ENCODE measurements at places on chromosomes 4 and X.
A peak's percentile ranks its signal among the peaks of the same experiment; 100 is the strongest.

DNA sequence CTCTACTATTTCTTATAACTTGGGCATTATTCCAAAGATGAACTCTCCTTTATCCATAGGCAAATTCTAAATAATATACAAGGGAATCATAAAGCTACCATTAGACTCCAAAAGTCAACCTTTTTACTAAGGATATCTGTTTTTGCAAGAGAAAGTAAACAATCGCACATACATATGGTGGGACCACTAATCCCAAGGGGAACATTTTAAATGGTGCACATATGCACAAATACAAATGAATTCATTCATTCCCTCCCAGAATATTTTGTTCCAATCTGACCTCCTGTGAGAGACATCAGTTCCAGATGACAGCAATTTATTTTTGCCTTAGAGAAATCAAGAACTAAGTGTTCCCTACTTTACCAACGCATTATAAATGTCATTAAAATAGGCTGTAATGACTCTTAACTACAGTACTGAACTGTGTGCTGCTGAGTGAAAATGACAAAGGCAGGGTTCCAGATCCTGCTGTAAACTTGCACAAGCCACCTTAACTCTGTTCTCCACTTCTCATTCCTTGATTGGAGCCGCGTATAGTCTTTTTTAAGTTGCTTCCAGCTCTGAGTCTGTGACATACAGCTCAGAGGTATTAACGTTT, 2.0 kb downstream of the DHX15 start:
- peak; percentile 47 for DNase-seq

GRCh38 chr4:15254236-15254880, 173.5 kb upstream of the C1QTNF7 start:
- DNase-seq = peak; percentile 80

- DNase-seq = no peak
Observed at GRCh38 chr4:22045051-22045630, 96.6 kb upstream of the KCNIP4 start.

GRCh38 chr4:188435381-188435780, 296.1 kb downstream of the TRIML1 start:
- DNase-seq = no peak

- DNase-seq = no peak
Observed at GRCh38 chr4:3821580-3822229, 55.5 kb downstream of the ADRA2C start.

DNA sequence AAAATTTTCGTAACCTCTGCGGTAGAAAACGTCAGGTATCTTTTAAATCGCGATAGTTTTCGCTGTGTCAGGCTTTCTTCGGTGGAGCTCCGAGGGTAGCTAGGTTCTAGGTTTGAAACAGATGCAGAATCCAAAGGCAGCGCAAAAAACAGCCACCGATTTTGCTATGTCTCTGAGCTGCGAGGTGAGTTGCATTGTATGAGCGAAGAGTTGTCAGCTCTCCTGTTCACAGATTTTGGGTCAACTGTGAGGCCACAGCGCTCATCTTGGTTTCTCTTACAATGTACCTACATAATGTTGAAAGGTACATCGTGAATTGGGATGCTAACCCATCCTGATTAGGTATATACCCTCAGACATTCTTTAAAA, 486 bp downstream of the CLCN3 start:
- no peak for DNase-seq

- DNase-seq = no peak
Observed at GRCh38 chr4:138409670-138410069, 167.5 kb upstream of the SLC7A11 start.

DNA sequence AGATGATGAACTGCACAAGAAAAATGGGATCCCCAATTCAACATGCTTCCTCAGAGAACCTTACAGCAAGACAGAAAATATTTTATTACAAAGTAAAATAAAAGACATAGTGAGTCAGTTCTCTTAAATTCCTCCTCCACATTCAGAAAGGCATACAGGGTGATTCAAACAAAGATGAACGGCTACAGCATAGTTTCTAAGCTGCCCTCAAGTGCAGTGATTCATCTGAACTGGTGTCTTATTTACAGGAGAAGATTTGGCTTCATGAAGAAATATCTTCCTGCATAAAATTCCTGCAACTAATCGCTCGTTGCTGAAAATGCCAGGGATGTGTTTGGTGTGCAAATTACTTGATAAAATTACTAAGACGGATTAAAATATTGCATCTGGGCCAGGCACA, 103.6 kb downstream of the PRKX start:
- no peak for DNase-seq

GRCh38 chrX:87140800-87141483, 376.7 kb upstream of the KLHL4 start:
- no peak for DNase-seq

- DNase-seq = no peak
Observed at GRCh38 chr4:79982601-79983322, 90.3 kb downstream of the ANTXR2 start.

- DNase-seq = peak; percentile 69
Observed at GRCh38 chr4:18689308-18690115, 668.0 kb upstream of the LCORL start.

- DNase-seq = peak; percentile 43
Observed at GRCh38 chr4:6681191-6681590, 12.5 kb upstream of the S100P start.

DNA sequence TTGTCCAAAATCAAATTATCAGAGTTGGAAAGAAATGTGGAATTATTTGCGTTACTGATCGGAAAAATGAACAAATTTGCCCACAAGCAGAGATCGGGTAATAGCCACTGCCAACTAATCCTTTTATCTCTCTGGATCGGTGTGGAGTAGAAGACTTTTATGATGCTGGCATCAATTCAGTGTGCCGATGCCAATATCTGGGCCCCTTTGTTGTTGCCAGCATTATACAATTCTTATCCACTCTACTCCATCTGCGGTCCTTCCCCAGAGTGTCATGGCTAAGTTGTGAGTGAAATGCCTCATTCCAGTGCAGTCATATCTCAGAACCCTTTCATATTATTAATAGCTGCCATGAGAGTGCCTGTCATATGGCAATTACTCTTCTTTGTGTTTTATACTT, 660.2 kb downstream of the ADGRL3 start:
- DNase-seq = no peak

DNA sequence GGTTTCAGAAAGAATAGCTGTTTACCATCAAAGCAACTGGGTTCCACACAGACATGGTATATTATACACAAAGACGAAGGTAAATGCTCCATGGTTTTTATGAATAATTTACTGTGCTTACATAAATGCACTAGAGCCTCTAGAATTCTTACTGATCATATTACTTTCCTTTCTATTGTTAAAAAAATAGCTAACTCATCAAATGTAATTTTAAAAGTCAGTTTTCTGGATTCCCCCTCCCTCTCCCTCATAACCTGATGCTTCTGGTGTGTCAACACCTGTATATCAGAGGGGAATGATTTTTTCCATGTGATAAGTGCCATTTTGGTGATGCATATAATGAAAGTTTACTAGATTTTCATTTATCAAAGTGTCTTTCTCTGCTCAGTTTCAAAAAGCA, 31.1 kb upstream of the LEF1 start:
- no peak for DNase-seq

GRCh38 chrX:147570483-147570882, 341.2 kb upstream of the FMR1 start:
- DNase-seq = peak; percentile 1

GRCh38 chr4:101022151-101023024, 324.9 kb downstream of the PPP3CA start:
- no peak for DNase-seq

DNA sequence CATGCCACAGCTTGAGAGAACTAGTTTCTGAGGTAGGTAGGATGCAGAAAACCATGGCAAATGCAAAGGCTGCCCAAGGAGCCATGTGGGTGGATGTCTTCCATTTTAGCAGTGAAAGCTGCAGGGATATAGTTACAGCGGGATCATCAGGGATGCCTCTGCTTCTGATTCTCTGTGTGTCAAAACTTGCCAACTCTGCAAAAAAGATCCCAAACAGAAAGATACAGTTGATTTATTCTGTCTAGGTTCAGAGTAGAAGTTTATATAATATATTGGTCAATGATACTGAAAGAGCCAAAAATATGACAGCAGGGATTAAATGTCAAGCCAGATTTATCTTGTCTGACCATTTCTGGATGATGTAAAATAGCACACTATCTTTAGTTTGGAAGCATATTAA, 42.4 kb upstream of the SFRP2 start:
- no peak for DNase-seq

DNA sequence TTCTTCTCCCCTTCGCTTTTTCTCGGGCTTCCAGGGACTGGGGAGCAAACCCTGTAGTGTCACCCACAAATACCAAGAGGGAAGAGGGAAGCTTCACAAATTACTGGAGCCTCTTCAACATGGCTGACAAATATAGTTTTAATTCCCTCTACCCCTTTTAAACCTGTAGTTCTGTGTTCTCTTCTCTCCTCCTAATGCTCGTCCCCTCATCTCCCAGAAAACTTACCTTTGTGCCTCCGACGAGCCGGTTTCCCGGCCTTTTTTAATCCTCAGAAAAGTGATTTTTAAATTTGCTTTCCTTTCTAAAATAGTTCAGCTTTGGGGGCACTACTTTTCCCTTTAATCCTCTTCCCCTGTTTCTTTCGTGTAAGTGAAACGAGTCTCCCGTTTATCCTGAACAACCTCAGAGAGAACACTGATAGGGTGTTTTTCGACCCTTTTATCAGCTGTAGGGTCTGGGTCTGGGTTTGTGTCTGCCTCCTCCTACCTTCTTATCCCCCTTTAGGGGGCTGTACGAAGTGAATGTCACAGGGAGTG, 408 bp downstream of the TET2 start:
- no peak for DNase-seq

- DNase-seq = no peak
Observed at GRCh38 chr4:140249351-140249750, 95.4 kb upstream of the MAML3 start.

DNA sequence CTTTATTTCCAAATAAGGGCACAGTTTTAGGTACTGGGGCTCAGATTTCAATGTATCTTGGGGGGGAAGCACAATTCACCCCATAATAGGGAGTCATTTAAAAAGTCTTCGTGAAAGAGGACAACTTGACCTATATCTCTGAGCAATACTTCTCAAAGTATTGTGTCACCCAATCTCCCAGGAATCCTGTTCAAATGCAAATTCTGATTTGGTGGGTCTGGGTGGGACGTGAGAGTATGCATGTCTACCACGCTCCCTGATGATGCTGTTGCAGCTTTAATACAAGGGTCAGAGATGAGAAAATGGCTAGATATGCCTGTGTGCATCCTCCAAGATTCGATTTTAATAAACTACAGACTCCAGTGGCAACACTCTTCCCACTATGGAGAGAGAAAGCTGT, 514.8 kb downstream of the BCOR start:
- DNase-seq = no peak

DNA sequence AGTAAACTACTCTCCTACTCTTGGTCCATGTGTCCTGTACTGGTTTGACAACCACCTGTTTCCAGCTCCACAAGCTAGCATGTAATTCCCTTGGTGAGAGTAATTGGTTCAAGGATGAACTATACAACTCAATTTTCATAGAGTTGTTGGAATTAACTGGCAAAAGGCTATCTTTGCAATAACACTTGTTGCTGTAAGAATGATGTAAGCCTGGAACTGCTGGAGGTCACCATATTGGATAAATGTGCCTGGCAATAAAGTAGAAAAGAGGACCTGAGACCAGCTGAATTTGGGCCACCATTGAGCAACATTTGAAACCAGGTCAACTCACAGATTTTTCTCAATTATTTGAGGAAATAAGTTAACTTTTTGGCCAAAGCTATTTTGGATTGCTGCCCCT, 175.5 kb downstream of the CAMK2D start:
- no peak for DNase-seq

- no peak for DNase-seq
Observed at GRCh38 chrX:14718403-14718802, 154.5 kb downstream of the FANCB start.

DNA sequence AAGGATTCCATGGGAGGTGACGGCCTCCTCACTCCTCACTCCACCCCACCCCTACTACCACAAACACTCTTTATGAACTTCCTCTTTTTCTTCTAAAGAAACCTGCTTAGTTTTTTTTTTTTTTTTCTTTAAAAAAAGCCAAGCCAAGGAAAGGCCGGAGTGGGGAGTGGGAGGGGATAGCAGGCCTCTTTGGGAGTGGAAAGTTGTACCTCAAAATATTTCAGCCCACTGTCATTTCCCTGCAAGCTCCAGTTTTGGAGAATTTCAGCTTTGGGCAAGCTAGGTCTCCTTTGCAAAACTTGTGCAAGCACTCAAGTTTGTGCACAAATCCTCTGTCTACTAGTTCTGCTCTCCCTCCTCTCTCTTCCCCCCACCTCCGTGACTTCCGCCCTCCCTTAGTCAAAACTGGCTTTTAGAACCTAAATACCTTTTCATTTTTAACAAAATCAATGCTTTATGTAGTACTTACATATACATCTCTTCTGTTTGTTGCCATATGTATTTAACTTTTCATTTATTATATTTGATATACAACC, 512 bp upstream of the ANTXR2 start:
- no peak for DNase-seq

DNA sequence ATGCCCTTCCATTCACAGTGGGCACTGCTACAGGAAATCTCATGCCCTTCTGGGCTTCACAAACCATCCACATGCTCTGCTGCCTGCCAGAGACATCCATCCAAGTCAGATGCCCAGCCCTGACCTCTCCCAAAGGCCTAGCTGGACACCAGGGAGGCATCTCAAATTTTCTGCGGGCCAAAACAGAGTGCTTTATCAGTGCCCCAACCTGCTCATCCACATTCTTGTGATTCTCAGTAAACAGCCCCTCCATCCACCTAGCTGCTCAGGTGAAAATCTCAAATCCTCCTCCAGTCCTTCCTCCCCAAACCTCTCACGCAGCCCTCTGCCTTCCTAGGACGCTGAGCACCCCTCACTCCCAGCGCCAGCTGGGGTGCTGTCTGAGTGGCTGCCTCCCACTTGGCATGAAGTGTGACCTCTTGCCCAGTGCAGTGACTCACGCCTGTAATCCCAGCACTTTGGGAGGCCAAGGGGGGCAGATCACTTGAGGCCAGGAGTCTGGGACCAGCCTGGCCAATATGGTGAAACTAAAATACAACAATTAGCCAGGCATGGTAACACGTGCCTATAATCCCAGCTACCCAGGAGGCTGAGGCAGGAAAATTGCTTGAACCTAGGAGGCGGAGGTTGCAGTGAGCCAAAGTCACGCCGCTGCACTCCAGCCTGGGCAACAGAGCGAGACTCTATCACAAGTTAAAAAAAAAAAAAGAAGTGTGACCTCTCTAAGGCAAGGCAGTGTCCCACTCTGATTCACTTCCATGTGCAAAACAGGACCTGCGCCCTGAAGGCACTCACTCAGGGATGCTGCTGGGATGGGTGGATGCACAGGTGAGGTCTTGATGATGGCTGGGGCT, 1.7 kb upstream of the AFAP1 start:
- no peak for DNase-seq

DNA sequence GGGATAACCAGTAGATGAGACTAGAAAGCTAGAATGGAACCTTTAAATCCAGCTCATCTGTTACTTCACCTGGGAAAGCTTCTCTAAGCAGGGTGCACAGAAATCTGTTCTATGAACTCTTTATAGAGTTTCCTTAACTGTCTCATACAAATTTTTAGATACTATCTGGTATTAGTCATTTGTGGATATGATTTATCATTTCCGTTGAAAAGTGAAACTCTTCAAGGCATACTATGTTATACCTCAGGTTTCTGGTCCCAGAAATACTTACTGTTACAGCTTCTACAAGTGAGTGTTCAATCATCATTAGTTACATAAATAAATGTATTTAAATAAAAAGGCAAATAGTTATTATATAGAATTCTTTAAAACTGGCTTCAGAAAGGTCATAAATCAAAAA, 298.3 kb upstream of the AGA start:
- DNase-seq = no peak

GRCh38 chrX:41234962-41235361, 99.0 kb upstream of the DDX3X start:
- no peak for DNase-seq
